Suppressor macrophage treated with lipopolysaccharide for 4 hours (primary cell): ENCODE measurements at places on chromosomes 2 and 18.

- DNase-seq, result no peak
These were observed 403 bp downstream of the PNO1 start for GRCh38 chr2:68158134-68158447.

- DNase-seq, result no peak
These were observed 175.9 kb downstream of the DYSF start for GRCh38 chr2:71629273-71629672.

DNA sequence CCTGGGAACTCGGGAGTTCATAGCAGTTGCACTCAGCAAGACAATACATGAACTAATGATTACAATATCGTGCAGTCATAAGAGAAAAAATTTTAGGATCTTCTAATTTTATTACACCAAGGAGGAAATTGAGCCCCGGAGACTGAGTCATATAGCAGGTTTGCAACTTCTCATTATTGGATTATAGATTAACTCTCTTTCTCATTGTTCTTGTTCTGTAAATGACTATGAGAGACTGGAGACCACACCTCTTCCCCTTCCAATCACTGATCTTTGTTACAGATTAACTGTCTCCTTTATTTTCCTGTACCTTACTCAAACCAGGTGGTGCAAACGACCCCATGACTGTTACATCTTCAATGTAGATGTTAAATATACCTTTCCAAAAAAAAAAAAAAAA, 435.8 kb upstream of the DDX18 start:
- no peak for DNase-seq

- no peak for DNase-seq
These were observed 59.9 kb downstream of the ATP9B start for GRCh38 chr18:79129120-79129519.

DNA sequence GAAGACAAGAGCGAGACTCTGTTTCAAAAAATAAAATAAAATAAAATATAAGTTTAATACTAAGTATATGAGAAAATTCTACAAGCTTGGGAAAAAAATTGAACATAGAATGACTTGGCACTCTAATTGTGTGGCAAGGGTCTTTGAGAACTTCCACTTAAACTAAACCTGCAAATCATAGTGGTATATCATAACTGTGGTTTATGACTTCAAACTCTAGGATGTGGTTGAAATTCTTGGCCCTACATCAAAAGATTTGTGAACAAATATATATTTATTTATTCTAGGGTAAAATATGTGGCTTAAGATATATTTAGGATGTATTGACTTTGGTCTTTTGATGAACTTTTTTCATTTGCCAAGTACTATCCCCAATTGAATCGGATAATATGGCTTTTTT, 3.1 kb upstream of the FAM171B start:
- no peak for DNase-seq

DNA sequence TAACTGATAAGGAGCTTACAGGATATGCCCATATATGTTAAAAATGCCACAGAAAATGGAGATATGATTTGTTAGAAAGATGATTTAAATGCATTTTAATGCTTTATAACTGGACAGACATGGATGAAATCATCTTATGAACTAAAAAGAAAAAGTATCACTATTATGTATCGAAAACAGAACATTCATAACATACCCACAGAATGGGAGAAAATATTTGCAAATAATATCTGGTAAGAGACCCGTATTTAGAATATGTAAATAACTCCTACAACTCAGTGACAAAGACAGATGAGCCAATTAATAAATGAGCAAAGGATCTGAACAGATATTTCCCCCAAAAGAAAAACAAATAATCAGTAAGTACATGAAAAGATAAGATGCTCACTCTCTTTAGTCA, 24.3 kb upstream of the MGAT5 start:
- no peak for DNase-seq

DNA sequence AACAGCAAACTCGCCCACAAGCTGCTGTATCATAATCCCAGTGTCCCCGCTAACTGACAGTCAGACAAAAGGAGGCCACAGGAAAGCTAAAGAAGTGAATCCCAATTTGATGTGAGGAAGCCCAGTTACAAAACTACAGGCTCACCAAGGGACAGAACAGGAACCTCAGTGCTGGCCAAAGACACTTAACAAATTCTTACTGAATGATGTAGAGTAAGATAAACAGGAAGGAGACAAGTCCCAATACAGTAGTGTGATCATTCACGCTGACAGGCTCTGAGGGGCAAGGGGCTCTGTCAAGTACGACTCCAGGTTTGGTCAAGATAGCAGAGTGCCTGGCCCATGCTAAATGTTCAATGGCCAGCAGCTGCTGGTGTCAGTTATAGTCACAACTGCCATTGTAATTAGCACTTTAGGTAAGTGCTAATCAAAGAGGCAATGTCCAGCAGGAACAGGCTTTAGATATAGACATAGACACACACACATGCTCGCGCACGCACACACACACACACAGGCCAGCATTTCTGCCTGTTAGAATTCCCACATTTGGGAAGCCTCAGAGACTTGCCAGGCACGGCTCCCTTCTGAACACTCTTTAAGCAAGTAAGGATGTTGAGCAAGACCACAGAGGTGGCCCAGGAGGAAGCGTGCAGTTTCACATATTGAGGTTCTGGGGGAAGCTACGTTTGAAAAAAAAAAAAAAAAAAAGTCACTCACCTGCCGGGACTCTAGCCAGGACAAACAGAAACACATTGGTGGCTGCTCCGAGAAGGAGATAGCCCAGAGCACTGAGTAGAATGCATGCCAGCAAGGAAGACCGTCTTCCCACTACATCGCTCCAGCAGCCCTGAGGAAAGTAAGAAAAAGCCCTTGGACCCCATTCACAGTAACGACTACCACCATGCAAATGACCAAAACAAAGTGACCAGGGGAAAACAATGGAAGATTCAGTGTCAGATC, 35.4 kb upstream of the TMEM182 start:
- no peak for DNase-seq

DNA sequence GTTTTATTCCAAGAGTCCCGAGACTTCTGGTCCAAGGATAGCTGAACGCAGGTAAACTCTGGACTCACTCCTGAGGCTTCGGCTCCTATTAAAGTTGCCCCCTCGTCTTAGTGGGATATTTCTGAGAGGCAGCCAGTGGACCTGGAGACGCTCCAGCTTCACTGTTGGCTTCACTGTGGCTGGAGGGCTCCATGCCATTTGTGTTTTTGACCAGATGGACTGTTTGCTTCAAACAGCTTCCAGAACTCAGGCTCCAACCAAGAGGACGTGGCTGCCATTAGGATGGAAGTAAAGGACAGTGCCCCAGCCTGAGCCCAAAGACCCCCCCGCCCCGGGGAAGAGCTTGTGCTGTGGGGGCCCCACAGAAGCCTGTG, 94.4 kb upstream of the LDAH start:
- DNase-seq, result no peak

- DNase-seq, result no peak
These were observed 21.5 kb downstream of the NFE2L2 start for GRCh38 chr2:177243073-177243472.

DNA sequence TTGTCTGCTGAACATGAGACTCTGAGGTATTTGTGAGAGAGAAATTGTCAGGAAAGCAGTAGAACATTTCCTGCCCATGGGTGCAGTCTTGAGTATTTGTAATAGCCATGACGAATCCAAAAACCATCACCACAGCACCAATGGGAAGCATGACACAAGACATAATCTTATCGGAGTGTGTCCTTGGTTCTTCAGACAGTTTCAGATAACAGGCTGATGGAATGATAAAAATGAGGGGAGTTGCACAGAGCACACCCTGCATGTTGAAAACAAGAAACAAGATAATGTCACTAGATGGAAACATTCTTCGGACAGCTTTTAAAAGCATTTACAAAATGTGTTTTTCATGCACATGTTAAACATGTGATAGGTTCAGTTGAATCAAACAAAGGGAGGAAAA, 56.9 kb downstream of the SLC38A11 start:
- DNase-seq, result no peak

DNA sequence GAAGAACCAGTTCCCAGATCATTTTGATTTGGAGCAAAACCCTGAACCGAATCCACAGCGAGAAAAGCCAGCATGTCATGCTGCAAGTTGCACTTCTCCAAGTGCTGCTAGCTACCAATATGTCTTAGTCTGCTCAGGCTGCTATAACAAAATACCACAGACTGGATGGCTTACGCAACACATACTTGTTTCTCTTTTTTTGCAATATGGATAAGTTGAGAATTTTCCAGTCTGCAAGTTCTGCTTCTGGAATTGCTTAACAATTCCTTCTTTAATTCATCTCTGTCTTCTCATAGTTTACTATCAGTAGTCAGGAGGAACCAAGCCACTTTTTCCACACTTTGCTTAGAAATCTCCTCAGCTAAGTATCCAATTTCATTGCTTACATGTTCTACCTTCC, 105.9 kb upstream of the RBBP8 start:
- peak; percentile 40 for DNase-seq

DNA sequence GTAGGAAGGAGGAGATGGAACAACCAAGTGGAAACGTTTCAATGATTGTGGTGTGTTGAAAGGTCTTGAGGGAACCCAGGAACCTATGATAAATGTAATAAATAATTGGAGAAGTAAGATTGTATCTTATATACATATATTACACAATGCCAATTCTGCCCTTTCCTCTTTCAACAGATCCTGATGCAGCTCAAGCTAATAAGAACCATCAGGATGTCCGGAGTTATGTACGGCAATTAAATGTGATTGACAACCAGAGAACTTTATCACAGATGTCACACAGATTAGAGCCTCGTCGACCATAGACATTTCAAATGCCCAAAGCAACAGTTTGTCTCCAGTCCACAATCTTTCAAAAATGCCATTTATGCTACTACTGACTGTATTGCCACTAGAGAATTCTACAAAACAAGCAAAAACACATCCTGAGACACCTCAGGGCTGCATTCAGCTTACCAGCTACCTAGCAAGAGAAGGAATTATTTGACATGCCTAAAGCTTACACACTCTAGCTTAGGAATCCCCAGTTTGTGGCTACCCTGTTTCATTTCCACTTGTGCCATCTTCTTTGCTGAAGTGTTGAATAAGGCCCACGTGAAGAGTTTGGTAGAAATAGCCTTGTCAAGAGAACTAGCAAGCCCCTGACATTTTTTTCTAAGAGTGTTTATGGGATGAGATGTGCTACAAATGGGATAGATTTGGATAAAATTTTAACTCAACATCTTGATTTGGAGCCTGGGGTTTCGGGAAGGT, 24.0 kb upstream of the MAP3K20 start:
- DNase-seq, result peak; percentile 48

GRCh38 chr2:20164061-20164733, 60.7 kb downstream of the SDC1 start:
- DNase-seq, result no peak

- no peak for DNase-seq
These were observed 1027.7 kb downstream of the TMEM182 start for GRCh38 chr2:103789381-103790095.

DNA sequence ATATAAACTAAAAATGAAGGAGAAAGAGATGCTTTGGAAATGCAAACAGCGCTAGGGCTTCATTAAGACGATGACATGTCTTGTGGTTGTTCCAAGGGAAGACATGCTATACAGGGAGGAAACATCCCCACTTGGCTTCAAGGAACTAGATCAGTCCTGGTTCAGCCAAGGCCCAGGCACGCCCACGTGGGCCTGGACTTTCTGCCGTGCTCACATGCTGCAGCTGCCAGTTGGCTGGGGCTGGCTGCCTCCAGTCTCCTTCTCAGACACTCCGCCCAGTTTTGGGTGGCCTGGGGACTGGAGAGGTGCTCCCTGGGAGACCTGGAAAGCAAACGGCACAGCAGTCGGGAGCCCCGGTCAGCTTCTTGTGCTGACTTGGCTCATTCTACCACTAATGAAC, 109.6 kb downstream of the GLI2 start:
- no peak for DNase-seq

DNA sequence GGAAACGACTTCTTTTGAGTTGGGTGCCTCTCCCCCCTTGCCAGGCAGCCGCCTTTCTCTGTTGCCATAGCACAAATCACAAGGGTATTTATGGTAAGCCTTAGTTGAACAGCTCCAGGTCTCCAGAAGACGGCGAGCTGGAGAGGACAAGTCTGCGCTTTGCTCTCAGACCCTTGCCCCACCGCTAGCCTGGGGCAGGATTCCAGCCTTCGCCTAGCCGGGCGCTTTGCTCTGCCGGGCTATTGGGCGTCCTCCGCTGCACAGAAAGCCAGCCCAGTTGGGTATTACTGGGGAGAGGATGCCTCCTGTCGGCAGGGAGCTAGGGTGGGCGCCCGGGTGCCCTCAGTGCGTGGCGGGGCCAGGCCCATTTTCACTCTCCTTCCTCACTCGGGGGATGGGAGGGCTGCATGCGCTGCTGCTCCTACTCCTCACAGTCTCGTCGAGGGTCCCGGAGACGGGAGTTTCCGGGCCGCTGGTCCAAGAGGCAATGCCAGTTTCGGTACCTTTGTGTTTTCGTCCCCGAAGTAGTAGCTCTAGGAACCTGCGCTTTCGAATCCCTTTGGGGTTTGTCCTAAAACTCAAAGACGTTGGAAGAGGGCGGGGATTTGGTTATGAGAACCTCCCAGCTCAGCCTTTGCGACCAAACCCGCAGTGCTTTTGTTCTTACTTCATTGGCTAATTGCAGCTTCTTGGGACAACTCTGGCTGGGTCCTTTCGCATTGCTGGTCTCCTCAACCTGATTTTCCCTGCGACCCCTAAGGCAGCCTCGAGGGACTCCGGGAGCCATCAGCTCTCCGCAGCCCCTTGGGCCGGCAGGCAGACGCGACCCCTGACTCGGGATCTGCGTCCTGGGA, 3.6 kb upstream of the DLX2 start:
- DNase-seq, result peak; percentile 56

DNA sequence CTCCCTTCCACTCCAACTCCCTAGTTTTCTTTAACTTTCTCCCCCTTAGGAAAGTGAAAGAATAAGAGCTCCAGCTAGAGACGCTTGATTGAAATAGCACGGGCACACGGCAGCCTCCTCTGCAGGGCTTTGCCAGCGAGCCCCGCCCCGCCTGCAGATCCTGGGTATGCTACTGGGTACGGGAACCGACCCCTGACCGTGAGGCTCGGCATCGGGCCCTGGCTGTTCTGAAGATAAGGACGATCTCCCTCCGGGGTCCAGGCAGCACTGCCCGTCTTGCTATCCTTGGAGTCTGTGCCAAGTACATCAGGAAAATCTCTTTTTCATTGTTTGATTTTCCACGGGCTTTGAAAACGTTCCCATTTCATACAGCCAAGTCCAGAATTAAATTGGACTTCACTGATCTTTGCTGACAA, 284.5 kb downstream of the MTX2 start:
- peak; percentile 19 for DNase-seq

DNA sequence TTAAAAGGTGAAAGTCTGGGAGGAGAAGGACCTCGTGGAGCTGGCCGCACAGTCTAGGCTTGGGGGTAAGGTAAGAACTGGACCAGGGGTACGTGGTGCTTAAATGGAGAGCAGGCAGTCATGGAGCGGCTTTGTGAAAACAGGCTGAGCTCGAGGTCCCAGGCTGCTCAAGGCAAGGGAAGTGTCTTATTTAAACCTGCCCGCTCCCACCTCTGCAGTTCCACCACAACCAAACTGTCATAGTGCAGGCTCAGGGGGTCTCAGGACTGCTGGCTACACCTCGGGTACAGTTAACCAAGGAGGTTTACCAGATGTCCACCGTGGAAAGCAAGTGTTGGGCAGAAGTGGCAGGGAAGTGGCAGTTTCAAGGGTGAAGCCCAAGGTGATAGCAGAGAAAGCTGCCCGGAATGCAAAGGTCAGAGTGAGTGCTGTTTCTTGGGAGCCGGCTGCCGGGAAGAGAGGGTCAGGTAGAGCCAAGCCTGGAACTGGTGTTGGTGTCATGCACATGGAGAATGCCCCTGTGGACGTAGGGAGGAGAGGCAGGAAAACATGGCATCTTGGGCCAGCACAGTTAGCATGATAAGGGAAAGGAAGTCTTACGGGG, 203.3 kb downstream of the GBX2 start:
- DNase-seq, result no peak

- DNase-seq, result no peak
These were observed 6.9 kb downstream of the ACTR3 start for GRCh38 chr2:113896791-113897190.
